A549 treated with CORT108297 at 1 μM for 4 hours (cell line): ENCODE measurements at places on chromosomes 6 and 20. TPM values are rescaled to one million over a fixed set of nuclear protein-coding genes. Genes with fewer than 3 reads are reported as not detected.

BPIFB4 gene
- total RNA-seq = not detected in 5 replicates

RBPJL gene
- total RNA-seq = not detected in 5 replicates

FKBP1C gene
- total RNA-seq = 1.8 to 2.3 TPM (median 2.2 TPM) in 5 replicates

TRIM15 gene
- total RNA-seq = 0.08 to 0.09 TPM in 2 of 5 replicates, not detected in the others

TSHZ2 gene
- total RNA-seq = not detected in 5 replicates

C20orf202 gene
- 0.05 to 0.13 TPM (median 0.07 TPM) in 3 of 5 replicates, not detected in the others for total RNA-seq

LAMA2 gene
- total RNA-seq = 0.21 to 0.92 TPM (median 0.67 TPM) in 5 replicates

TBC1D22B gene
- total RNA-seq = 5.2 to 6.3 TPM (median 6.1 TPM) in 5 replicates

MOXD1 gene
- 1.7 to 2.5 TPM (median 2.0 TPM) in 5 replicates for total RNA-seq

FOXS1 gene
- 0.20 to 1.3 TPM (median 0.64 TPM) in 5 replicates for total RNA-seq

NMBR gene
- not detected in 5 replicates for total RNA-seq

MUC22 gene
- 0.02 to 0.03 TPM (median 0.02 TPM) in 3 of 5 replicates, not detected in the others for total RNA-seq

EYA4 gene
- total RNA-seq = 9.6 to 11.6 TPM (median 11.4 TPM) in 5 replicates

EPPIN gene
- total RNA-seq = not detected in 5 replicates

LGSN gene
- 2.6 to 3.7 TPM (median 3.3 TPM) in 5 replicates for total RNA-seq

CD93 gene
- total RNA-seq = not detected in 5 replicates

CSNK2A1 gene
- 133 to 156 TPM (median 151 TPM) in 5 replicates for total RNA-seq

COL12A1 gene
- total RNA-seq = 3.8 to 6.4 TPM (median 5.2 TPM) in 5 replicates

HDGFL1 gene
- total RNA-seq = not detected in 5 replicates

NRSN1 gene
- not detected in 5 replicates for total RNA-seq

SEL1L2 gene
- not detected in 5 replicates for total RNA-seq

RBL1 gene
- total RNA-seq = 8.8 to 10.7 TPM (median 9.6 TPM) in 5 replicates

SNPH gene
- total RNA-seq = 3.7 to 5.6 TPM (median 4.9 TPM) in 5 replicates

STMN3 gene
- total RNA-seq = 6.6 to 12.3 TPM (median 10.5 TPM) in 5 replicates

PRICKLE4 gene
- 0.75 to 0.96 TPM (median 0.83 TPM) in 5 replicates for total RNA-seq

MAN1A1 gene
- 0.02 to 0.07 TPM (median 0.03 TPM) in 5 replicates for total RNA-seq

LY86 gene
- total RNA-seq = not detected in 5 replicates

TMC2 gene
- not detected in 5 replicates for total RNA-seq

WFDC12 gene
- total RNA-seq = not detected in 5 replicates

RAB23 gene
- total RNA-seq = 7.0 to 10.9 TPM (median 8.3 TPM) in 5 replicates

XRN2 gene
- total RNA-seq = 89.2 to 119 TPM (median 99.0 TPM) in 5 replicates

SYNGAP1 gene
- 3.2 to 6.4 TPM (median 5.2 TPM) in 5 replicates for total RNA-seq

TPBG gene
- 40.9 to 50.7 TPM (median 47.8 TPM) in 5 replicates for total RNA-seq

TRAPPC3L gene
- not detected in 5 replicates for total RNA-seq

CRIP3 gene
- total RNA-seq = 0.44 to 1.1 TPM (median 0.52 TPM) in 5 replicates

TP53TG5 gene
- total RNA-seq = not detected in 5 replicates

CLVS2 gene
- total RNA-seq = 0.08 to 0.16 TPM (median 0.14 TPM) in 5 replicates

TMEM244 gene
- total RNA-seq = not detected in 5 replicates

GPLD1 gene
- total RNA-seq = 0.66 to 1.3 TPM (median 1.1 TPM) in 5 replicates

RALGAPB gene
- 11.9 to 17.4 TPM (median 16.5 TPM) in 5 replicates for total RNA-seq

EBF4 gene
- total RNA-seq = 2.5 to 3.9 TPM (median 3.0 TPM) in 5 replicates
